ENCODE measurements at places on chromosomes 2 and 18.
A peak's percentile ranks its signal among the peaks of the same experiment; 100 is the strongest.

- no peaks in the 10 kb centered on the region for H3K4me1 ChIP-seq
- no peak overlapping the region for H3K4me3 ChIP-seq
- DNase-seq = no peak
- no peaks in the 10 kb centered on the region for H3K27me3 ChIP-seq
- H3K27ac ChIP-seq = no peak overlapping the region
Measured at GRCh38 chr2:4780679-4781078, 911.5 kb upstream of the SOX11 start.

- peaks cover 16% of the 10 kb centered on the region for H3K4me1 ChIP-seq
- no peak for DNase-seq
- peak overlapping the region; percentile 29 for H3K27ac ChIP-seq
- H3K36me3 ChIP-seq = peaks cover 71% of the 10 kb centered on the region
- no peak overlapping the region for H3K4me3 ChIP-seq
- H3K27me3 ChIP-seq = no peaks in the 10 kb centered on the region
Measured at GRCh38 chr18:23547306-23547705, 39.0 kb downstream of the NPC1 start.

DNA sequence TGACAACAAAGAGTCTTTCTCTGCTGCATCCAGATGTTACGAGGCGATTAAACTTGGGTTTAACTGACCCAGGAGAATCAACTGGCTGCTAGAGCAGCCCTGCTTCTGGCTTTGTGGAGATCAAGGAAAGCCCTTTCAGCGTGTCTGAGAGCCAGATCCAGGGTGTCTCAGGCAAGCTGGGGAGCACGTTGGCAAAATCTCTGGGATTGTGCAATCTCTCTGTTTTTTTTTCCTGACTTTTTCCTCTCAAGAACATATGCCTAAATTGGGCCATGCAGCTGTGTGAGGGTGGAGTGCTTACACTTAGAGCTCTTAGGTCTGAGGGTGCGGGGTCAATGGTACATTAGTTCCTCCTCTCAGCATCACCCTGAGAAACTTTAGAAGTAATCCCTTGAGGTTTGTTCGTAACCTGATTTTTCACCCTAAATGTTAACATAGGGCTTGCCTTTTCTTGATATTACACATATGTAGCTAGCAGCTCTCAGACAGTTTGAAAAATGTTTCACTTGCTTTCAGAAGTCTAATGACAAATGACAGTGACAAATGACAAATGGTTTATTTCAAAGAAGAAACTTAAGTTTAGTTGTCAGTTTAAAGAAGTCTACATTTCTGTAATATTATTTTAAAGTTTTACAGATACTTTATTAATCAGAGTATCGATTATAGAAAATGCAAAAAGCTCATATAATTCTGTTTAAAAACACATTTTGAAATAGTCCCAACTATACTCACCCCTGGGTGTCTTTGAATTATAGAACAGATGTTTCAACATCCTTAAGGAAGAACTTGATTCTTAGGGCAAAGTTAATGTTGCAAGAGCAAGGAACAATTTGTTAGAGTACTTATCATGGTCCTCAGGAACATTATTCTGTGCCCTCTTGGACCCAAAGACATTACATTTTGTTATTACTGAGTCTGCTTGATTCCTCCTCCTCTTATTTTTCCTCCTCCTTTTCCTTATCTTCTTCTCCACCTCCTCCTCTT is 38.4 kb upstream of the ZSWIM2 start:
- no peak for DNase-seq
- no peaks in the 10 kb centered on the region for H3K4me1 ChIP-seq
- no peaks in the 10 kb centered on the region for H3K36me3 ChIP-seq

DNA sequence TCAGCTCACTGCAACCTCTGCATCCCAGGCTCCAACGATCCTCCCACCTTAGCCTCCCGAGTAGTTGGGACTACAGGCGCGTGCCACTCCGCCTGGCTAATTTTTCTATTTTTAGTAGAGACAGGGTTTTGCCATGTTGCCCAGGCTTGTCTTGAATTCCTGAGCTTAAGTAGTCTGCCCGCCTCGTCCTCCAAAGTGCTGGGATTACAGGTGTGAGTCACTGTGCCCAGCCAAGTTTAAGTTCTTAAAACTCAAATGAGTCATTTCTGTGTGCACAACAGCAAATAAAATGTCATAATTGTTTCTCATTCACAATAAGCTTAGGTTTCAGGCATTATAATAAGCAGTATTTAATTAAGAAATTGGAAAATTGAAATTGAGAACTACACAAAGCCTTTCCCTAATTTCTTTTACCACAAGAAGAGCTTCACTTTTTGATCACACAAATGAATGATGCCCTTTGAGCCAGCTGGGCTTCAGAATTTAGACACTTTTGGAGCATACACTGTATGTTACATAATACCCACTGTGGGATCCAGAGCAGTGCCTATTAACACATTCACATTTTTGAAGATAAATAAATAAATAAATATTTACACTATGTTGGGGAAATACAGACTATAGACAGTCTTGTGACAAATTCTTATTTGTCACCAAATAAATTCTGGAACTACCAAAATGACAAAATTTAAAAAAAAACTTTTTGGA is 8.6 kb upstream of the ME2 start:
- peaks cover 9% of the 10 kb centered on the region for H3K27me3 ChIP-seq
- no peak for DNase-seq
- H3K4me1 ChIP-seq = no peaks in the 10 kb centered on the region
- no peak overlapping the region for H3K4me3 ChIP-seq
- no peak overlapping the region for H3K27ac ChIP-seq

- DNase-seq = no peak
- H3K27ac ChIP-seq = no peak overlapping the region
- H3K36me3 ChIP-seq = no peaks in the 10 kb centered on the region
- no peaks in the 10 kb centered on the region for H3K27me3 ChIP-seq
Measured at GRCh38 chr2:138381373-138381772, 120.2 kb upstream of the SPOPL start.

Data from central memory CD8-positive, alpha-beta T cell (primary cell).